HuH-7.5 (cell line): ENCODE measurements at places on chromosomes 3 and 15.
A peak's percentile ranks its signal among the peaks of the same experiment; 100 is the strongest.

GRCh38 chr15:57947781-57948180, 117.7 kb downstream of the ALDH1A2 start:
- no peak for DNase-seq

- DNase-seq = no peak
Observed at GRCh38 chr15:78681281-78682003, 40.4 kb upstream of the CHRNB4 start.

- no peak for DNase-seq
Observed at GRCh38 chr3:127441764-127442163, 148.8 kb downstream of the TPRA1 start.

DNA sequence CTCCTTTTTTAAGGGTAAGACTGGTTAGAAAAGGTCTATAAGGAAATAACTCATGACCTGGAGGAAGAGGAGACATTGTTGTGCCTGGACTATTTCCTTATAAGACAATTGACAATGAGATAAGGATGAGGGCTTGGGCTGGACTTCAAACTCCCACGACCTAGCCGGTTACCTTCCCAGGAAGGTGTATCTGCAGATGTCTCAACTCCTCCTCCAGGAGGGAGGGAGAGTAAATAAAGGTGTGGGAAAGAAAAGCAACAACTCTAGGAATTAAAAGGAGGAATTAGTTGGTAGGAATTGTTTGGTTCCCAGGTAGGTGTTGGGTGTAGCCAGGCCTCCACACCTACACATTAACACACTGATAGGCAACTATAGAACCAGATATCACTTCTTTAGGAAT, 97.8 kb upstream of the TBL1XR1 start:
- no peak for DNase-seq

- no peak for DNase-seq
Observed at GRCh38 chr15:81889485-81889881, 156.3 kb downstream of the MEX3B start.

DNA sequence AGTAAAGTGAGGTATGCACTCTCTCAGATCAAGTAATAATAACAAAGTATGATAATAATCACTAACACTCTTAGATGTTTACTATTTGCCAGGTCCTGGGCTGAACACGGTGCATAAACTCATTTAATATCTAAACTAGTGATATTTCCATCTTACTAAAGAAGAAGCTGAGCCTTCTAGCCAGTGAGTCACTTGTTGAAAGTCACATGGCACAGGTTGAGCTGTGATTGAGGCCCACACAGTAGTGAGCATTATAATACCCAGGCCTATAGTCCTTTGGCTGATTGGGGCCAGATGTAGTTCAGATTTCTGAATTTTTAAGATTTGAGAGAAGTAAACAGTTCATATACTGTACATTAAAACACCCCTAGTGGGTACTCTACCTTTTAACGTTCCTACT, 93.2 kb upstream of the CCDC80 start:
- no peak for DNase-seq

DNA sequence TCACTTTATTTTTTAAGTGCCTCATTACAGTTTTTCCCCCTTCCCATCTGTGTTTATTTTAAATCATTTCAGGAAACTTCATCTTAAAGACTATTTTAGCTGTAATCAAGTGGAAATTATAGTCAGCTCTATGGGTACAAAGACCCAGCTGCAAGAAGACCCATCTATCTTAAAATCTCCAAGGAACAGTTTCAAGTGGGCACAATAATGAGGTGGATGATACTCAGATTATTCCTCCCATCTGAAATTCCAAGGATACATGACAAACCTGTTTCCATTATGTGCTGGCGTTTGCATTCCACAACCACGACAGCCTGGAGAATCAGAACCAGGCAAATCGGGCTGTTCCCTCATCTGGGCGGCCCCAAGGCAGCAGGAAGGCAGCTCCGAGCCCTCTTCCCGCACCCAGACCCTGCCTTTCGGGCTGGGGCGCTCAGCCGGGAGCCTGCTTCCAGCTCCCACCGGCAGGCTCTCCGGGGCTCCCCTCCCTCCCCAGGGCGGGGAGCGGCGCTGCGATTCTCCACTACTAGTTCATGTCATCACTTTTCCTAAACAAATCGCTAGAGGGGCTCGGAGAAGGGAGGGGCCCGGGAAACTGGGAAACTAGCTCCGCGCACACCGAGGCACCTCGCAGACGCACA, at the start of gene MGLL:
MGLL (minus strand) TSS at position 475 of the 641 bp plus-strand sequence; CDS start at position 278, 197 bp downstream.
- peak; percentile 62 for DNase-seq

DNA sequence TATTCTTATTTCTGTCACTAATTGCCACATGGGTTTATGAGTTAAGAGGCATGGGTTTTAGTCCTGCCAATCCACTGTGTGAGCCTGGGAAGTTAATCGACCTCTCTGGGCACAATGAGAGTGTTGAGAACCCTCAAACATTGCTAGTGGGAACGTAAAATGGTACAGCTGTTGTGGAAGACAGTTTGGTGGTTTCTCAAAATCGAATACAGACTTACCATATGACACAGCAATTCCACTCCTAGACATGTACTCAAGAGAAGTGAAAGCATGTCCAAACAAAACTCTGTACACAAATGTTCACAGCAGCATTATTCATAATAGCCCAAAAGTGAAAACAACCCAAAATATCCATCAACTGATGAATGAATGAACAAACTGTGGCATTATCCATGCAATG, 5.7 kb upstream of the GNB5 start:
- DNase-seq = no peak

DNA sequence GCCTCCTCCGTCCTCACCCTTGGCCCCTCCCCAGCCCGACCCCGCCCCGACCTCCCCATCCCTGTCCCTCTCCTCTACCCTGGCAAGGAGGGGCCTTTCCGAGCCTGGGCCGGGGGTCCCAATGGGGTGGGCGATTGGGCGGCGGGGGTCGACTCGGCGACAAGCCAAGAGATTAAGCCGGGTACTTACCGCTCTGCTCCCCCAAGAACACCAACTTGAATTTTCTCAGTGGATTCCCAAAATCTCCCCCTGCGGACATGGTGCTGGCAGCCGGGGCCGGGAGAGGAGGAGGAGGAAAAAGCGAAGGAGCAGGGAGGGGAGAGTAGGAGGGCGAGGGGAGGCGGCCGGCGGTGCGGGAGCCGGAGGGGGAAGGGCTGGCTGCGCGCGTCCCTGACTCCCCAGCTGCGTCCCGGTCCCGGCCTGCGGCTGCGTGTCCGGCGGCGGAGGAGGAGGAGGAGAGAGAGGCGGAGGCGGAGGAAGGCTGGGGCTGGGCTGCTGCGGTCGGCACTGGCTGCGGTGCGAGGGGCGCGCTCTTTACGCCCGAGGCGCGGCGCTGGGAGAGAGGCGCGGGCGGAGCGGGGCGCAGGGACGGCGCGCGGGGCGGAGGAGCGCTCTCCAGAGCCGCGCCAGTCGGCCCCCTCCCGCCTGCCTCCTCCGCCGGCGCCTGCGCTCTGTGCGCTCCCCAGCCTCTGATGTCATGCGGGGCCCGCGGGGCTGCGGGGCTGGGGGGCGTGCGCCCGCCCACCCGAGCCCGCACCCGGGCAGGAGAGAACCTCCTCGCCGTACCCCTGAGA, at the start of gene RAB6B:
RAB6B (minus strand) TSS at position 675 of the 794 bp plus-strand sequence; CDS start at position 259, 416 bp downstream.
- DNase-seq = peak; percentile 66

- DNase-seq = no peak
Observed at GRCh38 chr3:16377196-16377595, 112.2 kb downstream of the OXNAD1 start.

GRCh38 chr3:176431038-176431418, 766.3 kb downstream of the TBL1XR1 start:
- DNase-seq = no peak
